Activated CD4-positive, alpha-beta memory T cell treated with anti-CD3 and anti-CD28 coated beads, Interleukin-2, amount 10 ng/mL, durations not matched to agents 7 days and 5 days (primary cell): ENCODE measurements at places on chromosomes 12 and 14. TPM values are rescaled to one million over a fixed set of nuclear protein-coding genes. Genes with fewer than 3 reads are reported as not detected.

The DHH gene
- total RNA-seq, result 0.08 TPM

DNA sequence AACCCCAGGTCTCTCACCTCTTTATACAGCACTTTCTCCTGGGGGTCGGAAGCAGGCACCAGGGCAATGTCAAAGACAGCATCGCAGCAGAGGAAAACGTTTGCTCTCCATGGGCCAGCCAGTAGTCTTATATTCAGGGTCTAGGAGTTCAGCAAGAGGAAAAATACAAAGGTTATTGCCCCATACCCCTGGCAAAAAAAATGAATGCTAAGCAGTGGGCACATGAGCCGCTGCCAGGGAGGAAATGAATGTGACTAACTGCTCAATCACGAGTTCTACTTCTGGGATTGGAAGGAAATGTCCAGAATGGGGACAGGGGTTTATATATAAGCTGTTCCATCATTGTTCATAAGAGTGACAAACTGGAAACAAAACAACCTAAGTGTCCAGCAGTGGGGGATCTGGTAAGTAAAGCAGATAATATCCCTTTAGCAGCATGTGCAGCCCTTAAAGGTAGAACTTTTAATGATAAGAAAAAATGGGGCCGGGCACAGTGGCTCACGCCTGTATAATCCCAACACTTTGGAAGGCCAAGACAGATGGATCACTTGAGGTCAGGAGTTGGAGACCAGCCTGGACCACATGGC is 53.8 kb downstream of the PHETA1 start:
- DNase-seq, result no peak

- DNase-seq, result no peak
Measured at GRCh38 chr14:58077621-58078020, 74.4 kb downstream of the ARMH4 start.

GRCh38 chr14:75487155-75487671 is 35.1 kb upstream of the BATF start:
- peak; percentile 40 for DNase-seq

The SOX5 gene
- 0.75 TPM for total RNA-seq

The CKAP4 gene
- total RNA-seq, result 5.3 TPM

DNA sequence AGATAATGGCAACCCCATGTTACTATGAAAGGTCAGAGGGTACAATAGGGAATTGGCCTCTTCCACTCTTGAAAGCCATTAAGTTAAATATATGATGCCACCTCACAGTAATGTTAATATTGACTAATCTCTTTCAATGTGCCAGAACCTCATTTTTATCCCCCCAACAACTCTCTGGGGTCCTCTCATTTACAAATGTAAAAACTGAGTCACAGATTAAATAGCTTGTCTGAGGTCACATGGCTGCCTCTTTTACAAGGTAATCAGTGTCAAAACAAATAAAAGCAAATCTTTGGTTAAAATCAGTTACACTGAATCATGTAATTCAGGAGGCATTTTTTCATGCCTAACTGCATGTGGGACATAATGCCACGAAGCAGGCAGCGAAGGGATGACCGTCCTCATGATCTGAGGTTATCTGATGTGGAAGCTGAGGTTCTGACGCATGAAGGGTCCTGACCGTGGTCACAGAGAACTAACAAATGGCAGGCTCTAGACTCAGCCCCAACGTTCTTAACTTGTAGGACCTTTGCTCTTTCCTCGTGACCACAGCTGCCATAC is 78.5 kb downstream of the PTPN21 start:
- DNase-seq, result no peak

The LGMN gene
- 5.3 TPM for total RNA-seq

The CMA1 gene
- not detected for total RNA-seq
